NCI-H1092 (cell line): ENCODE measurements at places on chromosomes 4 and X.

DNA sequence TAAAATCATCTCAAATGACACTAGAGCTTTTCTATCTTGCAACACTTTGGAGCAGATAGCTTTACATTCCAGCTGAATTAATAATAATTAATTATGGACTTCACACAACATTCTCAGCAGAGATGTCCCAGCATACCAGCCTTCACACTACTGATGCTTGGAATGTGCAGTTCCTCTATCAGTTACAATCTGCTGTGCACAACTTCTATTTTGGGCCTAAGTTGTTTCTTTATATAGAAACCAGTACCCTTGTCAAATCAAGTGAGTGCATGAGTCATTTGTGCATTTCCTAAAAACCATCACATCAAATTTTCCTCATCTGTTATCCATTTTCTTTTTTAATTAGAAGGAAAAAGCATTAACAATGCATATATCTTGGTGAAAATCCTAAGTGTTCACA is 8.8 kb upstream of the RASL11B start:
- DNase-seq: no peak

GRCh38 chrX:40107291-40108161 is 9.8 kb upstream of the BCOR start:
- DNase-seq: peak; percentile 70

- no peak for DNase-seq
These were observed 47.4 kb upstream of the MND1 start for GRCh38 chr4:153297116-153297515.

DNA sequence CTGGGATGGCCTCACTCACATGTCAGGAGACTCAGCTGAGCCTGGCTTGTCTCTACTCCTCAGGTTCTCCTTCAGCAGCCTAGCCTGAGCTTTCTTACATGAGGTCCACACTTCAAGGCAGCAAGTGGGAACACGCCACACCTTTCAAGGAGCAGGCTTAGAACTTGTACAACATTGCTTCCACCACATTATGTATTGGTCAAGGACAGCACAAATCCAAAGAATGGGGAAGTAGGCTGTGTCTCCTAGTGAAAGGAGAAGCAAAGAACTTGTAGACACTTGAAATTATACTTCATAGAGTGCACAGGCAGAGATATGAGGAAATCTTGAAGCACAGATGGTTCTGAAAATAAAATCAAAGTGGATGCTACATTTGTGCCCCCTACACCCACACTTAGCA is 120.9 kb upstream of the NOCT start:
- no peak for DNase-seq
